NCI-H345 (cell line): ENCODE measurements at places on chromosomes 7 and 10.
A peak's percentile ranks its signal among the peaks of the same experiment; 100 is the strongest.

DNA sequence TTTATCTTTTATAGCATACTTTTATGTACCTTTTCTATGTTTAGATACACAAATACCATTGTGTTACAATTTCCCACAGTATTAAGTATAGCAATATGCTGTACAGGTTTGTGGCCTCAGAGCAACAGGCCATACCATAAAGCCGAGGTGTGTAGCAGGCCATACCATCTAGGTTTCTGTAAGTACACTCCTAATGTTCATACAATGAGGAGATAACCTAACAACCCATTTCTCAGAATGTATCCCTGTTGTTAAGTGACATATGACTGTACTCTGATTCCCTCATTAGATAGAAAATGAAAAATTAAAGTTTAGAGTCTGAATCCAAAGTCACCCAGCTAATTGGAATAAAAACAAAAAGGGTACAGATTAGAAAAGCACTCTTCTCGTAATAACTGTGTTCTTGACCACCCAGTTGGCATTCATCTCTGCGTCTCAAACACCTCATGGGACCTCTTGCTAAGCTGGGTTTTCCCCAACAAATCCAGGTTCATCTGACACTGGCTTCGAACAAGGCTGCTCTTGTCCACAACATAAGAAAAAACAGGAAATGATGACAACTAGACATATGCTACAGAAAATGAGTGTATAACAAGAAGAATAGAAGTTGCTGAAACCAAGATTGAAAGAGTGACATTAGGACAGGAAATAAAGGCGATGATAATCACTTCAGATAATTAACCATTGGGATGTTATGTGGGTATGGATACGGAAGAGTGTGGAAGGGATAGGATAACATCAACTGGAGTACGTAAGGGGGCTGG lies 1.4 kb downstream of the NDUFB8 start:
- DNase-seq, result no peak

DNA sequence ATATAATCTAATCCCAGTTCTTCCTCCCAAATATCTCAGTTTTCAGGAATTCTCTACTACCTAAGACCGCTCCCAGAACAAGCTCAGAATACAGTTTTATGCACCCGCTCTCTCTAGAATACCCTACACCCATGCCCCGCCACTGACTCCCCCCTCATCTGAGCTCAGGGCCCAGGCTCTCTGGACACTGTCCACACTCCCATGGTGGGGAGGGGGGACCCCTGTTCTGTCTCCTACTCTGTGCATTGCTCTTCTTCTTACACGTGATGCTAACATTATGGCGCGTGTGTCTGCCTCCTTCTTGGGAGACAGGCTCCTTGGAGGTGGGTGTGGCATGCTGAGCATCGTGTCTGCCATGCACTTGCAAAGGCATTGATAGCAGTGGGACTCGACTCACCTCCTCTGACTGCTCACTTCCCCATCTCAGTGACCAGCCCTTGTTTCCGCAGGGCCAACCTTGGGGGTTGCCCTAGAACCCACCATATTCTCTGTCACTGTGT lies 127.9 kb downstream of the TCERG1L start:
- no peak for DNase-seq

- DNase-seq, result no peak
Observed at GRCh38 chr7:97012365-97013133, 7.2 kb downstream of the DLX6 start.

DNA sequence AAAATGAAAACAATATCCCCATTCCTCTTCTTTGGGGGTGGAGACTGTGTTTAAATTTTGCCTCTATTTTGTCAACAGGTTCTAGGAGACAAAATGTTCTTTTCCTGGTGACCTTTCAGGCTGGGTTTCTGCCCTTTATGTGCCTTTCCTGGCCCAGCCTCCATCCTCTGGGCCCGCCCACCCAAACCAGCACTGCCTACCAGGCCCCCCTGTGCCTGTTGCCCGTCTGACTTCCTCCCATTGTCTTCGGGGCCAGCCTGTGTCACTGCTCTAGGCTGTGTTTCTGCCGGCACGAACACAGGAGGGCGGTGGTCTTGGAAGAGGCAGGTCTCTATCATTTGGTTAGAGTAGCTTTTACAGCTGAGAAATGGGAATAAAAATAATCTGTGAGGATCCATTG lies 13.9 kb downstream of the TSPAN14 start:
- DNase-seq, result no peak

GRCh38 chr7:132106491-132106890 lies 469.8 kb downstream of the PLXNA4 start:
- DNase-seq, result no peak

DNA sequence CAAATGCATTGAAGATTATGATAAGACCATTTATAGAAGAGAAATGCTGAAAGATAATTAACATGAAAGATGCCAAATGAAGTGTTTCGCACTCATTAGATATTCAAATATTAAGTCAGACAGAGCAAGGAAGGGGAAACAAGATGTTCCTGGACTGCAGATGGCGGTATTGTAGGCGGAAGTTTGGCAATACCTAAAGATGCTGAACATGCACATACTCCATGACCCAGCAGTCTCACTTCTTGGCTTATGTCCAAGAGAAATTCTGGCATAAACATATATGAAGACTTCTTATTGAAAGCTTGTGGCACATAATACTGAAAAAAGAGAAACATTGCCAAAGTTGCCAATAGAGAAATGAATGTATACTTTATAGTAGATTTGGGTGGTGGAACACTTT lies 325.4 kb upstream of the SEMA3C start:
- no peak for DNase-seq

DNA sequence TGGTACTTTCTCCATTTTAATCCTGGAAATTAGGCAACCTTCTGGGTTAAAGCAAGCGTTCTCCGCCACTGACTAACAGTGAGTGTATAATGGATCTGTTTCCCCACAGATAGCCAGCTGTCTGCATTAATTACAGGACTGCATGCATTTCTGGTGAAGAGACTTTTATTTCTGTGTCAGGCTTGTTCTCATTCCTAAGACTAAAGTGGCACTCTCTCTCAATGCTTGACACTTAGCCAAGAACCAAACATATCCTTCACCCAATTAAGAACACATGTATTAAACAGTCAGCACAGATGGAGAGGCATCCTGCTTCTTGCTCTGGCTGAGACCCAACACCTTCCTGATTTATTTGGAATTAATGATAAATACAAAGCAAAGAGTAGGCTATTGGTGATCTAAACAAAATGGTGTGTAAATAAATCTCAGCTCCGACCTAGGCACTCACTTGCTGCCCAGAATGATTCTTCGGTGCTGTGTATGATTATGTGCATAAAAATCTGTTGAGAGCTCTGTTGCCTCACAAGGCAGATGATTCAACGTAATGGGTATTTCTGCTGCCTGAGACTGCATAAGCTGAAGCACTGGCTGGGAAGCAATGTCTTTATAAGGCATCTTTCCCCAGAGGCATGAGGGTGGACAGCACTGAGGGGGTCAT lies 16.8 kb downstream of the CALU start:
- no peak for DNase-seq

- DNase-seq, result no peak
Observed at GRCh38 chr7:24501009-24501408, 72.2 kb upstream of the PALS2 start.

GRCh38 chr7:46606761-46607160 lies 685.7 kb upstream of the IGFBP3 start:
- no peak for DNase-seq

- no peak for DNase-seq
Observed at GRCh38 chr10:123558651-123559050, 107.5 kb upstream of the GPR26 start.

GRCh38 chr7:112646783-112647182 lies 143.4 kb downstream of the TMEM168 start:
- DNase-seq, result no peak

DNA sequence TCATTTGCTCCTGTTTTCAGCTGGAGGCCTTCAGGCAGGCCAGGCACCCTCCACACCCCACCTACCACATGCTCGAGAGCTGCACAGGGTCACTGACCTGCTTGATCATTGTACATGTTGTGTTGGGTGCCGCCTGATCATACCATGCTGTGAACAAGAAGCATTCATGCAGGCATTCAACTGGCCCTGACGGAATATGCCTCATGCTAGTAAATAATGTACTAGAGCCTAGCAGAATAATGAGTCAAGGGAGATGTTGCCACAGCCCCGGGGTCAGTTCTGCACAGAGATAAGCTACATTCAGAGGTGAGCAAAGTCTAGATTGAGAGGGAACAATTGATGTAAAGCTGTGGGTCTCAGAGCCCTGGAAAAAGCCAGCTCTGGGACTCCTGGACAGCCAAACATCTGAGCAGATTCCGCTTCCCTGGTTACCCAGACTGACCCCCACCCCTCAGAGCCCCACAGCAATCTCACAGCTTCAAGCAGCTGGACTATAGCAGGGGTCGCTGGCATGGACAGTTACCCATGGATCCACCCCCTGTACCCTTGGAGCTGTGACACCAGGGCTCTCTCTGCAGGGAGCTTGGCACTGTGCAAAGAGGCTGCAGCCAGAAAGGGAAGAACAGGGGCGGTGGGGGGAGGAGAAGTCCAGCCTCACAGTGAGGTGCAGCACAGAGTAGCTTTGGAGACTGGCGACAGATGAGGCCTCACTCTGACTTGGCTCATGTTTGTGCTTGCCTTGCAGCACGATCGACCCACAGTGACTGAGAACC lies 86.6 kb downstream of the FRMPD2 start:
- no peak for DNase-seq

DNA sequence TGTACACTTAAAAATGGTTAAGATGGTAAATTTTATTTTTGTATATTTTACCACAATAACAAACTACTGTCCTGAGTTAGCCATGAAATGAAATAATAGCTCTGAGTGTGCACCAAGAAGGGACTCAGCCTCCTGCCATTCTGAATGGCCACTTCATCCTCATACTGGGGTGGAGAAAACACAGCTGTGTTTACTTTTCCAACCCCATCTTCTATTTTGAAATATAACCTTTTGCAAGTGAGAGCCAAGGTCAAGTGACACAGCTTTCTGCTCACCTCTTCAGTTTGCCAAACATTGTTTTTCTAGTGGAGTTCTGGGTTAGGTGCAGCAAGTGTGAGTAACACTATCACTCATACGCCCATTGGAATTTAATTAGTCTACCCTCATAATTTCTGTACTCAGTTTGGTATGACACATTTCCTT lies 107.4 kb upstream of the GLCCI1 start:
- DNase-seq, result peak; percentile 88

DNA sequence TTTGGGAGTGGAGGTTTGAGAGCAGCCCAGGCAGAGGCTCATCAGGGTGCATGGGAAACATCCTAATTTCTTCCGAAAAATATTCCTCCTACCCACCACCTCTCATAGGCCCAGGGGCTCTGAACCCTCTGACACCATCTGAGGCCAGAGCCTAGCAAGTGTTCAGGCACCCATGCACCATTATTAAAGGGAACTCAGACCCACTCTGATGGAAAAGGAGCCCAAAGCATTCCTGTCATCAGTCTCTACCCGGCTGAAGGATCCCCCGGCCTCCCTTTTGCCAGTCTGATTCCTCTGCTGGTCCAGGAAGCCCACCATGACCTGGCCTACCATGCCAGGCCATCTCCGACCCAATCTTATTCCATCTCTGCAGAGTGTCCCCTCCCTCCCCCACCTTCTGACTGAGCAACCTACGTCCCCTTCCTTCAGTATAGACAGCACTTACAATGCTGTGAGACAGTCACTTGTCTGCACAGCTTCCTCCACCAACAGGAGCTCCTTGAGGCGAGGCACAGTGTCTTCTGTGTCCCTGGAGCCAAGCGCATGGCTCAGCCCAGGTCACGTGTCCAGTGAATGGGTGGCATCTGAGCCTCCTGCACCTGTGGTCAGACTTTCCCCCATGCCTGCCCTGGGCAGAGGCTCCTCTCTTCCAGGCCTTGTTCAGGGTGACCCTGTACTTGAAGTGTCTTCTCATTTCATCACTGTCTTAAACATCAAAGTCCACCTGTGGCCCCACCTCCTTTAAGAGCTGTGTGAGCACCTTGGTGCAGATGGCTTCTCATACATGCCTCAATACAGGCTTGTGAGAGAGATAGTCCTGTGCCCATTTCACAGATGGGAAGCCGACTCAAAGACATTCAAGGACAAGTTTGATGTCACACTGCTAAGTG lies 889 bp upstream of the GPR15LG start:
- no peak for DNase-seq

GRCh38 chr10:45553613-45554012 lies 119.0 kb downstream of the ZFAND4 start:
- DNase-seq, result no peak

DNA sequence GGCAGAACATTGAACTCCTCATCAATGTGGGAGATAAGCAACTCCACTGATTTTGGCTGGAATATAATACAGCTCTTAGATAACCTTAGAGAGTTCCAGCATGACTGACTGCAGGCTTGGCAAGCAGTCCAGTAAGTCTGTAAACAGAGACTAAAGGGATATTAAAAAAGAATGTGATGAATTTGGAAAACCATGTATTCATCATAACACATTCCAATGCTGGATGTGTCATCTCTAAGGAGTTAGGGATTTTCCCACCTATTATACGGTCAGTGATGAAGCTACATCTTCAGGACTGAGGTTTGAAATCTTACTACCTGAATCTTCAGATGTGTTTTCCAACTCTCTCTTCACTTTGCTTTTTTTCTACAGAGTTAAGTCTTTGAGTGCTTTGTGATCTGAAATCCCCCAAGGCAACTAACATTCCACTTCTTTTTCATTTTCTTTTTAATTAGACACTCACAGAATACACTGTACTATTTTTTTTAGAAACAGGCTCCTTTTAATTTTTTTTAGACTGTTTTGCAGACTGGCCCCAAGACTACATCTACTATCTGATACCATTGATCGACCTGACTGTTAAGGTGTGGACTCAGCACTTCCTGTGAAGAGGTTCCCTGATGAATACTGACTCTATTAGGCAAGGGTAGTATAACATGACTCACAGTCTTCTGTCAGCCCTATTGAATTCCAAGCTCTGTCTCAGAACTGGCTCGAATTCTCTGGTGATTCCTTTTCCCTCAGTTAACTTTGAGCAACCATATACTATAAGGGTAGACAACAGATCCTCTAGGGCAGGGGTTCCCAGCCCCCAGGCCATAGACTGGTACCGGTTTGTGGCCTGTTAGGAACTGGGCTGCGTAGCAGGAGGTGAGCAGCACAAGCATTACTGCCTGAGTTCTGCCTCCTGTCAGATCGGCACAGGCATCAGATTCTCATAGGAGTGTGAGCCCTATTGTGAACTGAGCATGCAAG lies 678.2 kb downstream of the GRM8 start:
- DNase-seq, result no peak

GRCh38 chr7:28745351-28745750 lies 212.8 kb downstream of the TRIL start:
- no peak for DNase-seq

DNA sequence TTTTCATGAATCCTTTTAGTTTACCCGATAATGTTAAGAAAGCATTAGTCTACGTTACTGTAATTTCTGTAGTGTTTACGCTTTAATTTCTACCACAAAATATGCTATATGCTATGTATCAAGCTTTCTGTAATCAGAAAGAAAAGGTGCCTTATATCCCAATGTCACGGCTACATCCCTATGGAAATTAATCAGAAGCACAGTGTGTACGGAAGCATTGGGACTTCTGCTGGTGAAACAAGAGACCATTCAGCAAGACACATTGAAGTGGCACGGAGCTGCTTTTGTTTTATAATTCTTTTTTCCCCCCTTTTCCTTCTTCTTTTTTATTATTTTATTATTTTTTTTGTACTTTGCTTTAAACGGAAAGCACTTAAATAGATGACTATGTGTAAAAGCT lies 31.2 kb upstream of the SH2B2 start:
- DNase-seq, result no peak
